EL (cell line): ENCODE measurements at places on chromosomes 16 and 17.
A peak's percentile ranks its signal among the peaks of the same experiment; 100 is the strongest.

GRCh38 chr17:79595921-79596320 is 14.9 kb downstream of the RBFOX3 start:
- DNase-seq = no peak

GRCh38 chr17:39617100-39617445 is 9.4 kb upstream of the NEUROD2 start:
- no peak for DNase-seq

GRCh38 chr17:29444589-29444988 is 54.4 kb downstream of the TAOK1 start:
- peak; percentile 56 for DNase-seq

DNA sequence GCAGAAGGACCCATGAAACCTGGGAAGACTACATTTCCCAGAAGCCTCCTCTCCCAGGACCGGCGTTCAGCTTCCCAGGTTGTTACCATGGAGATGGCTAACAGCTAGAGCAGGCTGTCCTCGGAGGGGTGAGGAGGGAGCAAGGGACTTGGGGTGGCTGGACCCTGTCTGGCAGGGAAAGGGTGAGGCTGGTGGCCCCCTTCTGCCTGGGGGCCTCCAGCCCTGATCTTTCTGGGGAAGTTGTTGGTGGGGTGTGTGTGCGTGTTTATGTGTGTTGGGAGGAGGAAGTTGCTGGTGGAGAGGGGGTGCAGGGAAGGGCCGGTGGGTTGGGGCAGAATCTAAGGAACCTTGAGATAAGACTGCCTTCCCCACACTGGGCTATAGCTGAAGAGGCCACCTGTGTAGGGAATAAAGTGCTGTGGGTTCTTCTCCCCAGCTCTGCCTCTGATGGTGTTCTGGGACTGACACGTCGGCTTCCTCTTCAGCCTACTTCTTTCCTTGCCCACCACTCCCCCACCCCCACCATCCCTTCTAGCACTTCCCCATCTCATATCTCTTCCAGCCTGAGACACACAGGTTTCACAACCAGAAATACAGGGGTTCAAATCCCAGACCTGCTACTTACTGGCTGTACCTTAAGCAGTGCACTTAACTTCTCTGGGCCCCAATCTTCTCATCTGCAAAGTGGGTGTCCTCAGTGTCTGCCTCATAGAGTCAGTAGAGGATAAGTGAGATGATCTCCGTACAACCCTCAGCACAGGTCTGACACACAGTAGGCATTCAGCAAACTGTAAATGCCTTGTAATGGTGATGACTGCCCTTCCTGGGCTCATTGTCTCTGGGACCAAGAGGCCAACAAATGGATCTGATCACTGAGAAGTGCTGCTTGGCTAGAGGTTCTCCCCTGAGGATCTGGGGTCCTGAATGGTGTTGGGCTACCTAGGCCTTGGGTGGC is at the start of gene DRC7:
DRC7 (plus strand) TSS at position 82 of the 955 bp plus-strand sequence. CDS start 3,144 bp downstream, outside the sequence.
- peak; percentile 34 for DNase-seq

DNA sequence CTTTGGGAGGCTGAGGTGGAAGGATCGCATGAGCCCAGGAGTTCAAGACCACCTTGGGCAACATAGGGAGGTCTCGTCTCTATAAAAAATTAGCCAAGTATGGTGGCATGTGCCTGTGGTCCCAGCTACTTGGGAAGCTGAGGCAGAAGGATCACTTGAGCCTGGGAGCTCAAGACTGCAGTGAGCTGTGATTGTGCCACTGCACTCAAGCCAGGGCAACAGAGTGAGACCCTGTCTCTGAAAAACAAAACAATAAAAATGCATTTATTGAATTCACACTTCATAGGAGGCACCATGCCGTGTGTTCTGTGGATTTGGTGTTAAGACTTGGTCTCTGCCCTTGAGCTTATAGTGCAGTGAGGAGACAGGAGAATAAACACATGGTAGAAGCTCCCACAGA is 2.4 kb downstream of the TBC1D24 start:
- no peak for DNase-seq

- peak; percentile 69 for DNase-seq
Measured at GRCh38 chr17:38442548-38442947, 14.3 kb downstream of the ARHGAP23 start.
